NCI-H1105 treated with DMSO at 0.1 percent for 48 hours (cell line): ENCODE measurements at places on chromosomes 6 and 20.
A peak's percentile ranks its signal among the peaks of the same experiment; 100 is the strongest.

- DNase-seq = no peak
Measured at GRCh38 chr20:1396702-1397101, 3.8 kb upstream of the FKBP1A start.

GRCh38 chr6:82909551-82909950, 156.1 kb downstream of the UBE3D start:
- no peak for DNase-seq

- DNase-seq = peak; percentile 70
Measured at GRCh38 chr6:33247977-33248642, 23.6 kb downstream of the VPS52 start.

DNA sequence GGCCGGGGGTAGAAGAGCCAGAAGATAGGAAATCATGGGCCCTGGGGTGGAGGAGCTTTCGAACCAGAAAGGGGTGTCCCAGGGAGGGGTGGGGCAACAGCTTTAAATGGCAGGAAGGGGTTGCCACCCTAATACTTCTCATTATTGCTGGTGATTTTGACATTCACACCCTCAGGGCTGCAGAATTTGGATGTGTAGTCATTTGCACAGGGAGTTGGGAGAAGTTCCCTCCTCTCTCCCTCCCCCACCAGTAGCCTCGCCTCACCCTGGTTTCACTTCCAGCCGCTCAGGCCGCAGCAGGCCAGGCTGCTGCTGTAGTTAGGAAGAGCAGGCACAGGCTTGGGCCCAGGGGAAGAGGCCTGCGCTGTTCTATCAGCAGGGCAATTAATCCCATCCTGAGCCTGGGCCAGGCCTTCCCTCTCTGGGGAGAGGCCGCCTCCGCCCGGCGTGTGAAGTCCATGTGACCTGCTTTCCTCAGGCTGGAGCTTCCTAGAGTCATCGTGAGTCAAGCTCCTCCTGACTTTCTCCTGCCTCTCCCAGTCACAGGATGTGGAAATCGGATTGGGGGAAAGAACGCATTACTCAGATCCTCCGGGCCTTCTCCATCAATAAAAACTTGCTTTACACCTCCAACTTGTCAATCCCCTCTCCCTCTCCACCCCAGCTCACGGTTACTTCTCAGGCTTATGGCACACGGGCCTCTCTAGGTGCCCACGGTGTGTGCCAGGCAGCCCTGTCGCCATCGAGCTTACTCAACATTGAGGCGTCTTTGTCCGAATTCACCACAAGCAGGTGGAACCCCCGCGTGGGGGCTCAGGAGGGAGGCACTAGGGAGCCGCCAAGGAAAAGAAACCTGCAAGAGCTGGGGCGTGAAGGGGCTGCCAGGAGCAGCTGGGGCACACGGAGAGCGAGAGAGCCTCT, 7.8 kb downstream of the ADTRP start:
- DNase-seq = no peak

DNA sequence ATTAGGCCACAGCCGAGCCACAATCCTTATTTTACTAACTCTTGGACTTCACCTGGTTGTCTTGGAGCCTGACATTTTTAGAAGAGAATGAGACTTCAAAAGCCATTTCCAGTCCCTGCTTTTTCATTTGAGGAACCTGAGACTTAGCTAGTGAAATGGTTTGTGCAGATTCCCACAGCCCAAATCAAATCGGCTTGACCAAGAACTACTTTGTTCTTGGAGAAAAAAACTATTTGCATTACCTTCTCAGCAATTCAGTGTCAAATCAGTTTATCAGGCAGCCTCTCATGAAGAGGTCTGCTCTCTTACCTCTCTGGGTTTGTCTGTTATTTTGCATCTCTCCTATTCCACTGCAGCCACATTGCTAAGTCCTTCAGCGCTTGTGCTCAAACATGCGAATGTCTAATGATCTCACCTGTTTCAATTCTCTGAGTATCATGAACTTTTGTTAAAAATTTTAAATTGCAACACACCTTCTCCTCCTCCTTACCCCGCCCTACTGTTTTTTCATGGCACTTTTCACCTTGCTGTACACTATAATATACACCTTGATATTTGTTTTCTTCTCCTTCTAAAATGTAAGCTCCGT, 573 bp upstream of the IFNGR1 start:
- no peak for DNase-seq

DNA sequence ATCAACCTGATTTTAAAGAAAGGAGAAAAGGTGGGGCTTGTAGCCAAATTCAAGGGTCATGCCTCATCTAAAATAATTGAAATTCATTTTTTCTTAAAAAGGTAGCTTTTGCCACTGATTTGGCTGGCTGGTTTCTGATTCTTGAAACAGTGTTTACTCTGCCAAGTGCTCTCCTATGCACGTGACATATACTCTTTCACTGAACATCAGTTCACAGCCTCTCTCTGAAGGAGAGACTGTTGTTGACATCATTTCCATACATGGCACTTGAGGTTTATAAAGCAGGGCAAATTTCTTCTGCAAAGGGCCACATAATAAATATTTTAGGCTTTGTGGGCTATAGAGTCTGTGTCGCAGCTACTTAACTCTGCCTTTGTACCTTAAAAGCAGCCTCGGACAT, 40.4 kb upstream of the DOK5 start:
- no peak for DNase-seq

GRCh38 chr6:84243240-84243639, 15.8 kb upstream of the CEP162 start:
- DNase-seq = peak; percentile 13
